MM.1S (cell line): ENCODE measurements at places on chromosomes 1 and 21.

- H3K27ac ChIP-seq: no peak overlapping the region
- no peaks in the 10 kb centered on the region for H3K27me3 ChIP-seq
- DNase-seq: no peak
- no peak overlapping the region for H3K4me3 ChIP-seq
Observed at GRCh38 chr1:50667710-50668356, 244.6 kb upstream of the DMRTA2 start.

GRCh38 chr1:24900985-24901781 is 28.9 kb downstream of the RUNX3 start:
- DNase-seq: no peak
- no peak overlapping the region for H3K4me3 ChIP-seq
- H3K27ac ChIP-seq: no peak overlapping the region

DNA sequence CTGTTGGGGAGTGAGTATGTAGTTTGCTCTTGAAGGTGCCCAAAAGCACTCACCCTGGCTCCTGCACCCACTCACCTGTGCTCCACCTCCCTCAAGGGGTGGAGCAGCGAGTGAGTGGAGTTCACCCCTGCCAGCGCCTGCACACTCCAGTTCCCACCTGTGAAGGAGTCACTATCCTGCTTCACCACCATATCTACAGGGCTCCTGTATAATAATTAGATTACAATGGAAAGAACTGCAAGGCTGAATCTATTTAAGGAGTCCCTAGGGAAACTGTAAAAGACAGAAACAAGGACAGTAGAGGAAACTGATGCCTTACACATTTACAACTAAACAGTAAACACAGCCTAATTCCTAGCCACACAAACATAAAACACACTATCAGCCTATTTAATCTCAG is 4.1 kb downstream of the DNAI4 start:
- no peak for DNase-seq
- H3K27ac ChIP-seq: no peak overlapping the region
- no peaks in the 10 kb centered on the region for H3K36me3 ChIP-seq
- H3K4me1 ChIP-seq: 0 out of 2 replicates have a peak, but pooled peaks cover 6% of the 10 kb centered on the region

- DNase-seq: no peak
- H3K4me3 ChIP-seq: no peak overlapping the region
- no peaks in the 10 kb centered on the region for H3K27me3 ChIP-seq
- no peaks in the 10 kb centered on the region for H3K36me3 ChIP-seq
Observed at GRCh38 chr1:228668553-228669241, 66.6 kb upstream of the RHOU start.

DNA sequence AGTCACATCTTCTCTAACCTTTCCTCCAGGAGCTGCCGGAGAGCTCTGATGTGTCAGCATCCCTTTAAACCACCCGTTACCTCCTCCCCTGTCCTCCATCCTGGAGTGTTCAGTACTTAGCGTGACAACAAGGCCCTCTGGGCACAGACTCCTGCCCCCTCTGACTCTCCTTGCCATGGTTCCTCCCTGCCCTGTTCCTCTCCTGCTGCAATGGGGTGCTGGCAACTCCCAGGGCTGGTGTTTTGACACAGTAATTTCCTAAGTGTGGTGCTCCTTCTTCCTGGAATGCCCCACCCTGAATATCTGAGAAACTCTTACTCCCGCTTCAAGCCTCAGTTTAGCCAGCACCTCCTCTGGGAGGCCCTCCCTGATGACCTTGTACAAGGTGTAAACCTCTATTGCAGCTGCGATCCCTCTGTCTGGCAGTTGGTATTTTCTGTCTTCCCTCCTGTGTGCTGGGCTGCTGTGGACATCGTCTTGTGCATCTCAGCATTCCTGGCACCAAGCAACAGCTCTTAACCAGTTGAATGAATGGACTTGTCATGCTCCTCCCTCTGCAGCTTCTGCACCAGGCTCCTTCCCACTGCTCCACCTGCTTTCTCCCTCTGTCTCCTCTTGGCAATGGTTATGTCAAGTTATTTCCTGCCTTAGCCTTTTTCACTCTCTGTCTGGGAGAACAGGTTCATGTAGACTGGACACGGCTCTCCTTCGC is 48.2 kb upstream of the ETV3 start:
- H3K27me3 ChIP-seq: no peaks in the 10 kb centered on the region
- H3K4me1 ChIP-seq: peaks cover 17% of the 10 kb centered on the region
- DNase-seq: no peak
- H3K27ac ChIP-seq: no peak overlapping the region
- H3K36me3 ChIP-seq: no peaks in the 10 kb centered on the region

GRCh38 chr1:78743626-78744025 is 94.0 kb downstream of the IFI44 start:
- H3K27ac ChIP-seq: no peak overlapping the region
- no peak overlapping the region for H3K4me3 ChIP-seq
- no peaks in the 10 kb centered on the region for H3K4me1 ChIP-seq
- DNase-seq: no peak
- H3K36me3 ChIP-seq: no peaks in the 10 kb centered on the region
- H3K27me3 ChIP-seq: no peaks in the 10 kb centered on the region

DNA sequence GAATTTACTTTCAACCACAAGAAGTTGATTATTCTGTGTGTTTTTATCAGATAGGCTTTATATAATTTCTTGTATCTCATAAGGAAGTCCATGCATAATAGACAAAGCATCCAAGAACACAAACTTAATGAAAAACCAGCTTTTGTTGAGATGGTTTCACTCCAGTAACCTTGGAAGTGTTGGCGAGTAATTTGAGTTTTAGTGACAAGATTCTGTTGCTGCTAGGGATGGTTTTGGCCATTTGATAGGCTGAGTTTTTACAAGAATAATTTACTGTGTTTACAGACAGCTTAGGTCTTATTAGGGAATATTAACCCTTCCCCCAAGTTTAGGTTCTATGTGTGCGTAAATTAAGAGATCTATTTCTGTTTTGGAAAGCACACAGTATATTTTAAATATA is 513.6 kb downstream of the USP25 start:
- no peak overlapping the region for H3K27ac ChIP-seq
- DNase-seq: no peak
- H3K36me3 ChIP-seq: no peaks in the 10 kb centered on the region
- no peaks in the 10 kb centered on the region for H3K27me3 ChIP-seq

- no peak overlapping the region for H3K4me3 ChIP-seq
- no peaks in the 10 kb centered on the region for H3K27me3 ChIP-seq
- H3K4me1 ChIP-seq: peaks cover 4% of the 10 kb centered on the region; the same call in 1 of the 2 replicates
- DNase-seq: peak; percentile 55
- no peaks in the 10 kb centered on the region for H3K36me3 ChIP-seq
Observed at GRCh38 chr1:82337635-82338034, 536.9 kb downstream of the ADGRL2 start.

GRCh38 chr1:228900886-228901392 is 165.7 kb downstream of the RHOU start:
- no peak overlapping the region for H3K4me3 ChIP-seq
- DNase-seq: no peak
- H3K27me3 ChIP-seq: no peaks in the 10 kb centered on the region
- no peaks in the 10 kb centered on the region for H3K36me3 ChIP-seq
- H3K4me1 ChIP-seq: no peaks in the 10 kb centered on the region

- DNase-seq: no peak
- H3K36me3 ChIP-seq: no peaks in the 10 kb centered on the region
- no peak overlapping the region for H3K4me3 ChIP-seq
- no peaks in the 10 kb centered on the region for H3K4me1 ChIP-seq
Observed at GRCh38 chr1:96579636-96580035, 141.9 kb upstream of the PTBP2 start.

GRCh38 chr1:108345776-108346531 is 102.1 kb upstream of the NBPF4 start:
- H3K4me1 ChIP-seq: no peaks in the 10 kb centered on the region
- no peak for DNase-seq
- no peak overlapping the region for H3K4me3 ChIP-seq

DNA sequence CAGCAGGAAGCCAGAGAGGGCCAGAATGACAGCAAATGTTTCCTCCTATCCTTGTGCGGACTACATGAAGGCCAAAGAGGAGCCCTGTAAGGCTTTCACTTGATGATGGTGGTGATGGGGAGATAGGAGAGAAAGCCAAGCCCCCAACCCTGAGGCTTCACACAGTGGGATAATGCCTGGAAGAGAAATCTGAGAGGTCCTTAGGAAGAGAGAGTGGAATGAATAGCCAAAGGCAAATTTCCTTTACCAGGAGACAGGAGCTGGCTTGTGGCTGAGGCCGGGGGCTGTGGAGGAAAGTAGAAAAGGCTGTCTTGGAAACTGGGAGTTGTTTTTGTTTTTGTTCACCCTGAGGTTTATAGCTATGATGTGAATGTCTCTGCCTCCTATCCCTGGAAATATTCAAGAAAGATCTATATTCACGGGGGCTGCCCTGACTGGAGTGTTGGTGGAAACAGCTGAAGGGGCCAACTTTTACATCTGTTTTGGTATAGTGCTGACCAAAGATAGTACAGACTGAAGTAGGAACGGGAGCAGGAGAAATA is 13.0 kb upstream of the RNF19B start:
- DNase-seq: no peak
- H3K4me1 ChIP-seq: peaks cover 27% of the 10 kb centered on the region
- no peak overlapping the region for H3K4me3 ChIP-seq
- no peaks in the 10 kb centered on the region for H3K36me3 ChIP-seq

DNA sequence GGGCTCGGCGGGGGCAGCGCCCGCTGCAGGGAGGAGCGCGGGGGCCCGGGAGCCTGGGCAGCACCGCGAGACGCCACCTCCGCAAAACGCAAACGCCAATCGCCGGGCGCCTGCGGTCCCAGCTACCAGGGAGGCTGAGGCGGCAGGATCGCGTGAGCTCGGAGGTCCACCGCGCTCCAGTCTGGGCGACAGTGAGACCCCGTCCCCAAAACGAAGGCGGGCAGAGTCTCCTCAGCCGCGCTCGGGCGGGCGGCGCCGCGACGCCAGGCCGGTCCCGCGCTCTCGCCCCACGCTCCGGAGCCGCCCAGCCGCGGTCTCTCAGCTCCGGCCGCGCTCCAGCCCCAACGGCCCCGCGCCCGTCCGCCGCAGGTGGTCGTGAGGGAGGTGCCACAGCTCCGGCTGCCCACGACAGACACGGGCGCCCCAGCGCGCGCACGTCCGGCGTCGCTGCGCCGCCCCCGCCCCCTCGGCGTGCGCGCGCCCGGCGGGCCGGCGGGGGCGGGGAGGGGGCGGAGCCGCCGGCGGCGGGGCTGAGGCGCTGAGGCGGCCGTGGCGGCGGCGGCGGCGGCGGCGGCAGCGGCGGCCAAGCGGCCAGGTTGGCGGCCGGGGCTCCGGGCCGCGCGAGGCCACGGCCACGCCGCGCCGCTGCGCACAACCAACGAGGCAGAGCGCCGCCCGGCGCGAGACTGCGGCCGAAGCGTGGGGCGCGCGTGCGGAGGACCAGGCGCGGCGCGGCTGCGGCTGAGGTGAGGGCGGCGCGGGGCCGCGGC is at the start of gene ADARB1:
Gene ADARB1, plus strand, starts transcription at position 533 of the 770 bp plus-strand sequence. CDS start 97,077 bp downstream, outside the sequence.
- no peaks in the 10 kb centered on the region for H3K4me1 ChIP-seq
- H3K4me3 ChIP-seq: peak within 1 kb of the TSS; percentile 72
- H3K36me3 ChIP-seq: no peaks in the 10 kb centered on the region
- peak; percentile 75 for DNase-seq
- no peak within 1 kb of the TSS for H3K27ac ChIP-seq

DNA sequence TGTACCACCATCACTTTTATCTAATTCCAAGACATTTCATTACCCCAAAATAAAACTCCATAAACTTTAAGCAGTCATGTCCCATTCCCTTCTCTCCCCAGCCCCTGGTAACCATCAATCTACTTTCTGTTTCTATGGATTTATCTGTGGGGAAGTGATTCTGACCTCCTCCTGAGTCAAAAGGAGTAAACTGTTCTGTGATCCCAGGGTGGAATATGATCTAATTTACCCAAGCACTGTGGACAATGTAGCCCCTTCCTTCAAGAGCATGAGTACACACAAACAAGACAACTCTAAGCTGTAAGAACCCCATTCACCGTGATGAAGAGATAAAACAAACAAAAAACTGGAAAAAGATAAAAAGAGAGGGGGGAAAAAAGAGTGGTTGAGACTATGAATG is 77.9 kb downstream of the PLPP3 start:
- H3K36me3 ChIP-seq: no peaks in the 10 kb centered on the region
- no peak for DNase-seq
- H3K4me1 ChIP-seq: no peaks in the 10 kb centered on the region

GRCh38 chr1:243841507-243841906 is 8.5 kb downstream of the AKT3 start:
- no peaks in the 10 kb centered on the region for H3K36me3 ChIP-seq
- H3K27ac ChIP-seq: no peak overlapping the region
- H3K27me3 ChIP-seq: no peaks in the 10 kb centered on the region
- no peaks in the 10 kb centered on the region for H3K4me1 ChIP-seq
- H3K4me3 ChIP-seq: no peak overlapping the region

DNA sequence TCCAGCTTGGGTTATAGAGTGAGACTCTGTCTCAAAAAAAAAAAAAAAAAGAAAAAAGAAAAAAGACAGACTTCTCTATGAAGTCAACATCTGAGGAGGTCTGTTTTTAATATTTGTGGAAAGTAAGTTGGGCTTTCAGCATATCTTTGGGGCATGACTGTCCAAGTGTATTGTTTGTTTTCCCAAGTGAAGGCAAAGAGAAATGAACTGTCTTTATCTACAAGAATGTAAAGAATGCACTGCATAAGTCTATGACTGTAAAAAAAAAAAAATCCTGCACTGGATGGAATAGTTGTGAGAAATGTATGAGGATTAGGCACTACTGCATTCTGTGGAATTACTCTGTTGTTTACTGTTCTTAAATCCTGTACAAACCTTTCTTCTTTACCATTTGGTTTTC is 45.6 kb upstream of the TMEM61 start:
- DNase-seq: no peak
- H3K4me3 ChIP-seq: no peak overlapping the region
- no peaks in the 10 kb centered on the region for H3K36me3 ChIP-seq
- no peaks in the 10 kb centered on the region for H3K27me3 ChIP-seq

GRCh38 chr1:31782421-31783410 is 18.6 kb upstream of the ADGRB2 start:
- no peak overlapping the region for H3K27ac ChIP-seq
- peaks cover 11% of the 10 kb centered on the region for H3K27me3 ChIP-seq
- no peak for DNase-seq
- no peaks in the 10 kb centered on the region for H3K4me1 ChIP-seq

DNA sequence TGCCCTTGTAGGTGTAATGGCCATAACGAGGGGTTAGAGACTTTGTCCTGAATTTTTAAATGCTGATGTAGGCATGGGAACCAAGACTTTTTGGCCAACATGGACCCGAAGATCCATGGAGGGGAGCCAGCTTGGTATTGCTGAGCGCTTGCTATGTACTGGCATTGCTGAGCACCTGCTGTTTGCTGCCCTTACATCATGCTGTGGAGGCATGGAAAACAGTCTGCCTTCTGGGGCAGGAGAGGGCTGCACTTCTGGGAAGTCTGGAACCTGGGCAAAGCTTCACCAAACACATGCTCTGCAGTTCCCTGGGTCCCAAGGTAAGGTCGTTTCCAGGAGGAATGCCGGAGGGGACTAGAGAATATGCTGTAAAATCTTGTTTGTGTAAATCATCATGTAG is 86.3 kb upstream of the CNIH3 start:
- H3K36me3 ChIP-seq: no peaks in the 10 kb centered on the region
- H3K27ac ChIP-seq: no peak overlapping the region
- DNase-seq: no peak
- no peaks in the 10 kb centered on the region for H3K27me3 ChIP-seq
- no peak overlapping the region for H3K4me3 ChIP-seq
- no peaks in the 10 kb centered on the region for H3K4me1 ChIP-seq
